AG09309 (cell line): ENCODE measurements at places on chromosomes 5 and 9.

- no peak for DNase-seq
These were observed 51.5 kb downstream of the COL15A1 start for GRCh38 chr9:98995059-98995671.

DNA sequence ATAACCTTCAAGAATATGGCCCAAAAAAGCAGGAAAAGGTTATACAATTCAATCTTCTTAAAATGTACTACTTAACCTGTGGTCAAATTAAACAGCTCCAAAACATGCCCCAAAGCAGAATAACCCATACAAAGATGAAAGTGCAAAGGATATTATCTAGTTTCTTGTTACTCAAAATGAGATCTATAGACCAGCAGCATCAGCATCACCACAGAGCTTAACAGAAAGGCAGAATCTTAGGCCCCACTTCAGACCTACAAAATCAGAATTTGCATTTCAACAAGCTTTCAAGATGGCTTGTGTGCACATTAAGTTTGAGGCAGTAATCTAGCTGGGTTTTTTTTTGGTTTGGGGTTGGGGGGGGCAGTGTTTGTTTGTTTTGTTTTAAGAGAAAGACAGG is 54.0 kb downstream of the SCAI start:
- no peak for DNase-seq

- no peak for DNase-seq
These were observed 6.5 kb downstream of the ADAMTS13 start for GRCh38 chr9:133428617-133429101.

GRCh38 chr5:178740921-178741320 is 10.5 kb upstream of the ZNF354A start:
- DNase-seq: no peak

DNA sequence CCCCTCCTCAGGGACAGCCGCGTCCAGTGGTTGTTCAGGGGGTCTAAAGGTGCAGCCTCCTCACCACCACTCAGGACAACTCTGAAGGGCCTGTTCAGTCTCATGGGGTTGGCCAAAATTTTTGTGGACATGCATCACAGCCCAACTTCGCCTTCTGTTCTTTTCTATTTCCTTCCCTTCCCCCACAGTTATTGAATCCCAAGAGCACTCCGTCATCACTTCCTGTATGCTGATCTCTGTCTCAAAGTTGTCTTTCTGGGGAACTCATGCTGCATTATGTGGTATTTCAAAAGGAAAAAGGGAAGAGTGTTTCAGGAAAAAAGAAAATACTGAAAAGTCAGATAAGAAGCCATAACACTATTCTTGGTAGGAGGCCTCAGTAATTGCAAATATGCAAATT is 355.4 kb downstream of the CAAP1 start:
- no peak for DNase-seq

GRCh38 chr5:139551191-139551889 is 9.8 kb upstream of the UBE2D2 start:
- DNase-seq: no peak

DNA sequence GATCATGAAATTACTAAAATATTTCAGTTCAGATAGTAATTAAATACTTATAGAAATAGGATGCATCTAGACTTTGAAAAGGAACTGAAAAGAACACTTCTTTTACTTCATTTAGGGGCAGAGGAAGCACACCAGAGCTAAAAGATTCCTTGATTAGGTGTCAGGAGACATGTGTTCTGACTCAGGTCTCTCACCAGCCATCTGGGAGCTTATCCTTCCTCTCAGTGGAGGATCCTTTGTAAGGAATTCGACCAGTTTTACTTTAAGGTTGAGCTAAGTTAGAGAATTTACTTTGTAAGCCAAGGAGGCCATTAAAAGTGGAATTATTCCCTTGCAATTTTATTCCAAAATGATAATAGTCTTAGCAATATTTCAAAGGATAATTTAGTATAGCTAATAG is 16.7 kb downstream of the VCAN start:
- DNase-seq: no peak

- no peak for DNase-seq
These were observed 59.3 kb upstream of the ADAMTS16 start for GRCh38 chr5:5080790-5081189.

DNA sequence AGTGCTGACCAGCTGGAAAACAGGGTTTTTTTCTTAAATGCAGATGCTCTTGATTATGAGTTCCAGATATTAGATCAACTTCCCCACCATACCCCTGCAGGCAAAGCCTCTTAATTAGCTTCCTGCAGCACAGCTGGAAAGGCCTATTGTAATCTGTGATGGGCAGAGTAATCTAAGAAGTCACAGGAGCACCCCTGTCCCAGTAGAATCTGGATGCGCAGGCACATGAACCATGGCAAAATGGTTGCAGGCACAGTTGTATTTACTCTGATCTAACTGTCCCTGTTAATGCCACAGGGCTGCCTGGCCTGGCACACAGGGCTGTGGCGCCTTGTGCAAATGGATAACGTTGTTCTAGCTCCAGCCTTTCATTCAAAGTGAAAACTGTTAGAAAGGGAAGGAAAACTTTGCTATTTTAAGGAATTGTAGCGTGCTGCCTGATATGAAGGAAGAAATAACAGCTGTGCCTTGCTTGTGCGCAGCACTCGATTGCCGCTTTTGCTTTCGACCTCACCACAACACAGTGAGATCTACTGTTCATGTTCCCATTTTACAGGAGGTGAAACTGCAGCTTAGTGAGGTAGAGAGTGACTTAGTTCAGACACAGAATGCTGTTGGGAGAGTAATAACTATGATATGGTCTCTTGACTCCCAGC is 2.3 kb downstream of the TGFBI start:
- DNase-seq: no peak
